ENCODE measurements at places on chromosomes 7 and 10.

DNA sequence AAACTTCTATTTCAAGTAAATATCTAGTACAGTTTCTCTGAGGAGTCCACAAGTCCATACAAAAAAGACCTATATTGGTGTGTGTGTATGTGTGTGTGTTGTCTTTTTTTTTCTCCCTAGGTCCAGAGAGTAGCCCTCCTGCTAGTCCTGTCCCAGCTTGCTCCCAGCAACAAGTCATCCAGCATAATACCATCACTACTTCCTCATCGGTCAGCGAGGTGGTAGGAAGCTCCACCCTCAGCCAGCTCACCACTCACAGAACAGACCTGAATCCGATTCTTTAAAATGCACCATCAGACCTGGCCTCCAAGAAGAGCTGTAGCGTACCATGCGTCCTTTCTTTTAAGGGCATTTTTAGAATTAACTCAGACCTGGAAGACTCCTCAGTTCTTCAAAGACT, 139.1 kb downstream of the TRIL start:
- DNase-seq = no peak

DNA sequence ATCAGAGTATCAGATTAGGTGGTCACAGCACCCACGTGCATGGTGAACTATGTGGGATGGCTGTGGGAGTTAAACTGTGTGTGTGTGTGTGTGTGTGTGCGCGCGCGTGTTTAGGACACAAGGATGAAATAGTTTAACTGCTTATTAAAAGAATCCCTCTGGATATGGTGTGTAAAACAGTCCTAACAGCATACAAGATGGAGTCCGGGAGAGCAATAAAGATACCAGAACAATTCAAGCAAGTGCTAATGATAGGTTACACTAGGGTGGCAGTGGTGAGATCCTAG, 202.2 kb downstream of the IPMK start:
- no peak for DNase-seq

DNA sequence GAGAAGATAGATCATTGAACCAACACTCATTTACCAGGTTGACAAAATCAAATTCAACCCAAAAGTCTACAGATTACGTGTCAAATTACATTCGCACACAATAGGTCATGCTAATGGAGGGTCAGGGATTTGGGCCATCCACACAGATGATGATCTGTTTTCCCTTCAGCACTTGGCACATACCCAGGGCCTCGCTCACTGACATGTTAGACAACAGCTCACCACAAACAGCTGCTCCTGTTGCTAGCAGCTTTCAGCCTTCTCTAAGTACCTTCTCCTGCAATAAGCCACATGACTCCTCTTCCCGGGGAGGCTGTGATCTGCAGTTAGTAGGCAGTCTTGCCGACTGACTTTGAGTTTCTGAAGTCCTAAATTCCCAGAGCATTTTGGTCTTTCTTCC, 18.4 kb downstream of the NKX2-3 start:
- no peak for DNase-seq

GRCh38 chr10:88830643-88831268, 20.9 kb downstream of the ANKRD22 start:
- no peak for DNase-seq

- DNase-seq = no peak
These were observed 43.2 kb downstream of the HDAC9 start for GRCh38 chr7:18538554-18539250.

GRCh38 chr7:27423290-27423689, 180.7 kb downstream of the EVX1 start:
- DNase-seq = no peak

DNA sequence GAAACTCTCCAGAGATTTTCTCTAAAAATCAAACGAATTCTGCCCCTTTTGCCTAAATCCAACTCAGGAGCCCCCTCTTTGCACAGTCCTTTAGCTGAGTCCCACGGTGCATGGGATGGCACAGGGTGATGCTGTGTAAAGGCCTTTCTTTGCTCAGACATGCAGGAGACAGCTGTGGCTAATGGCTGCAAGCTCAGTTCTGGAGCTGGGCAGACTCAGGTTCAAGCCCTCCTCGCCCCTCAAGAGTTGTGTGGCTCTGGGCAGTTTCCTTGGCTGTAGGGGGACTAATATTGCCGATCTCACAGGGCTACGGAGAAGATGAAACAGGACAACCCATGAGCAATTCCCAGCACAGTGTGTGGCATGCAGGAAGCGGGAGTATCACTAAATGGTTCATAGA, 42.6 kb downstream of the CLEC2L start:
- peak; percentile 15 for DNase-seq

GRCh38 chr10:124366825-124367224, 51.9 kb downstream of the OAT start:
- no peak for DNase-seq

Measured in D341Med (cell line).